Fibroblast of skin of right quadriceps (primary cell): ENCODE measurements at places on chromosomes 2 and 18.

GRCh38 chr18:36412778-36413177 is 115.3 kb downstream of the FHOD3 start:
- peak; percentile 27 for DNase-seq

GRCh38 chr2:60309941-60310660 is 243.4 kb downstream of the BCL11A start:
- no peak for DNase-seq

DNA sequence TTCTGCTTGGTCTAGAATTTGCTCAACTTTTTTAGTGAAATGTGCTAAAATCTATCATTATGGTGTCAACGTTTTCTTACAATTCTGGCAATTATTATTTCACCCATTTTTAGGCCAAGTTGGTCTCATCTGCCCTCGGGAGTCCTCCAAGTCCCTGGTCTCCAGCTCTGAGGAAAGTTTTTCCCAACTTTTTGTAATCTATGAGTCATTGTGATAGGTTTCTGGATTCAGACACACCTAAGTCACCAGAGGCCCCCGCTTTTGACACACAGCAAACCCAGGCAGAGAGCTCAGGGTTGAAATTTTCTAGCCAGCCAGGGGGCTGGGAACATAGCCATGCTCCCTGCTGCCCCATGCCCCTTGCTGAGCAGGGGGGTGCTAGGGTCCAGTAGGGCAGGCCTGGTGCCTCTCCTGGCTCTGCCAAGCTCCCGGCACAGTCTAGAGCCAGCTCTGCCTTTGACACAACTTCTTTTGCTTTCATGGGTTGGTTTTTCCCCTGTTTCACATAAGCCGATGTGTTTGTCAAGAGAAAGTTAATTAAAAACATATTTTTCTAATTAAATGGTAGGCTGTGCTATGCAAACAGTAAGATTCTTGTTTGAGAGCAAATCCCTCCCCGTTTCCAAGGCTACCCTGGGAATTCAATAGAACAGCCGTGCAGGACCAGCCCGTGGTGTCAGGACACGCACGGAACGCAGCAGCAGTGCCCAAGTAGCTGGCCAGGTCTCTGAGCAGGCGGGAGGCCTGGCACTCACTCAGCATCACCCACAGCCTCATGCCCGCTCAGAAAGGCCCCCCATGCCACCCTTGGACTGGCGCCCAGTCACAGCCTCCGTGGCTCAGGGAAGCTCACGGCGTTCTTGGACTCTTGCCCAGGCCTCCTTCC is 25.5 kb upstream of the SNED1 start:
- peak; percentile 83 for DNase-seq

- DNase-seq = no peak
Measured at GRCh38 chr18:56319953-56320352, 318.4 kb downstream of the TXNL1 start.

DNA sequence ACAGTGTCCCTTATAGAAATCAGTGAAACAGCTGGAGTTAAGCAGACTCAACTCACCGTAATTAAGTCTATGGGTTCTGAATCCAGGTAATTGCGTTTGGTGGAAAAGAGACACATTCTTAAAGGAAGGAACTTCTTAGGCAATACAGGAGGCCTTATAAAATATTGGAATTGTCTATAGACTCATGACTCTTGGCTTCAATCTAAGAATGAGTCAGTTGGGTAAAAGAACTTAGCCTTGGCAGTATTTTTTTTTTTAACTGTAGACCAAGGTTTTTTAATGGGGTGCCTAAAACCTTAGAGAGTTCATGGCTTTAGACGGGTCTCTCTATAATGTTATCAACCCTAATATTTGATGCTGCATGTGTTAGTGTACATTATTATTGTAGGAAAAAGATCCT is 47.6 kb downstream of the CCDC85A start:
- no peak for DNase-seq

DNA sequence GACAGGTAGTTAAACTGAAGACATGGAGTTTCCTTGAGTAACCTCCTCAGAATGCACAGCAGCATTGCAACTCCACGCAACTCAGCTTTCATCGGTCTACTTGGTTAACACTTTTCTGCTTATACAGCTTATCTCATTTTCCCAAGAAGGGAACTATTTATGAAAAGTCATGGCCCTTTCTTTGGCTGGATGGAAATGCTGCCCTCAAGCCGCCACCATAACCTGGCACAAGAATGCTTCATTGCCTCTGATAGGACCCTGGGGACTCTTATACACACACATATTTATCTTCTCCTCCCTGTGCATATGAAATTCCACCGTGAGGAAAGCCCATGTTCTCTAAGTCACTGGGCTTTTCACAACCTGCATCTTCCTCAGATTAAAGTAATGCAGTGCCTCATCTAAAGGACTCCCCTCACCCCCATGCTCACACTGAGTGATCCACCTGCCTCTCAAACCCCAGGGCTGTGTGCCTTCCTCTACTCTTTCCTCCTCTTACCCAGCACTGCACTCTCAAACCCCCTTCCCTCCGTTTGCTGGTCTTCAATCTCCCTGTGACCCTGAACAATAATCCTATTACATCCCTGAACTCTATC is 192.0 kb upstream of the HNRNPA3 start:
- no peak for DNase-seq

DNA sequence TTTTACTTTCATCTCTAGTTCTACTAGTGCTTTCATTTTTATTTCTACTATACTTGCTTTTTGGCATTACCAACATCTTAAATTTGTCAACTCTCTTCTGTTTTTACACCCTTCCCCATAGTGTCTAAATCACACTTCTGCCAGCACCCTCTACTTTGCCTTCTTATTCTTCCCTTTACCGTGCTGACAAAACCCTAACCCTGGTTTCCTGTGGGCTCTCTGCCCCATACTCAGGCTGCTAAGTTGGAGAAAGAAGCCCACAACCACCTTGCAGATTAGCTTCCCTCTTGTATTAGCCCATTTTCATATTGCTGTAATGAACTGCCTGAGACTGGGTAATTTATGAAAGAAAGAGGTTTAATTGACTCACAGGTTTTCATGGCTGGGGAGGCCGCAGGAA is 24.8 kb downstream of the GIGYF2 start:
- DNase-seq = no peak

GRCh38 chr2:37357530-37357929 is 13.1 kb downstream of the QPCT start:
- peak; percentile 50 for DNase-seq

- DNase-seq = no peak
Measured at GRCh38 chr2:170077830-170078569, 99.9 kb upstream of the MYO3B start.

- peak; percentile 81 for DNase-seq
Measured at GRCh38 chr2:160406591-160407392, 86.8 kb downstream of the RBMS1 start.

- no peak for DNase-seq
Measured at GRCh38 chr2:221289846-221290245, 282.3 kb downstream of the EPHA4 start.

GRCh38 chr2:105541189-105542050 is 142.6 kb upstream of the FHL2 start:
- DNase-seq = peak; percentile 5

- DNase-seq = no peak
Measured at GRCh38 chr2:152093464-152093863, 5.4 kb downstream of the CACNB4 start.

DNA sequence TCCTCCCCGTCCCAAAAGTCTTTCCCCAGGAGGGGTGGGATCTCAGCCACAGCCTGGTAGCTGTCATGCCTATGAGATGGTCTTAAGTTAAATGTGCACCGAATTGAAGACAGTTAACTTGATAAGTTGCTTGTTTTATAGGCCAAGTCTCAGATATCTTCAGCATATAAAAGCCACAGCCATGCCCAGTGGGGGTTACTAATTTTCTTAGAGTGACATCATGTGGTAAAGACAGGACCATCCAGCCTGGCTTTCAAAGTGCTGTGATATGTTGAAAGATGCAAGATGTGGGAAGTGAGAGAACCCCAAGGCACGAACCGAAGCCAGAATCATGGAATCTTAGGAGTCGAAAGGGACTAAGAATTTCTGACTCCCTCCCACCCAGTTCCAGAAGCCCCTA is 42.1 kb upstream of the FAM124B start:
- DNase-seq = peak; percentile 62

- DNase-seq = no peak
Measured at GRCh38 chr2:9778471-9779316, 64.6 kb upstream of the TAF1B start.

DNA sequence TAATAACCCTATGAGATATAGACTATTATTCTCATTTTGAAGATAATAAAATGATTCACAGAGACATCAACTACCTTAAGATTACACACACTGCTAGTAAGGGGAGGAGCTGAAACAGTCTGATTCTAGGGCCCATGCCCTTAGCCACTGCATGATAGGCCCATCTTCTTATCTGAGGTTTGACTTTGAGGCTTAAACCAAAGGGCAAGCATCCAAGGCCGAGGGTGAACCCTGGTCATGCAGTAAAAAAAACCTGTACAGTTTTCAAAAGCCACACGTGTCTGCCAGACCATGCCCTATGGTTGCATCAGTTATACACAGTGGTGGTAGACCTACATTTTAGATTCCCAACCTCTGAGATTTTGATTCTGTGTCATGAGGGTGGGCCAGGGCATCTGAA is 44.8 kb downstream of the POLE4 start:
- DNase-seq = no peak

DNA sequence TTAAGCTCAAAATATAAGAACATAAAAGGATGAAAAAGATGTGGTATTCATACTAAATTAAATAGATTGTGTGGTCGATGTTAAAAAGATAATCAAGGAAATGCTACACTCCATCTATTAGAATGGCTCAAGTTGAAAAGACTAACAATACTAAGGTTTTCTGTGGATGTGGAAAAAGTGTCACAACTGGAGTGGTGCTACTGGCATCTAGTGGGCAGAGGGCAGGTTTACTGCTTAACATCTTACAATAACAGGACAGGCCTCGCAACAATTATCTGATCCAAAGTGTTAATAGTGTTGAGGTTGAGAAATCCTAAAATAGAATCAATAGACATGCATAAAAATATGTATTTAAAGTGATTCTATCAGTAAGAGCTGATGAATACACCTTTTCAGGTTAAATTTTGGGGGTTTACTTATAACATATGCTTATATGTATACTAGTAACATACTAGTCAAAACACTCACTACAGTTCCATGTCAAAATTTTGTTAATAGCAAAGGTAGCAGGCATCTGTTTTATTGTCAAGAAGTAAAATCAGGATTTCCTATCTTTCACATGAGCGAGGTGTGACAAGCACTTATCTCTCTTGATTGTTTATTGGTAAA is 91.5 kb upstream of the TMEFF2 start:
- peak; percentile 55 for DNase-seq
